ENCODE measurements at places on chromosomes 11 and 22.

GRCh38 chr11:128563942-128564641, 23.3 kb downstream of the ETS1 start:
- no peak for DNase-seq

DNA sequence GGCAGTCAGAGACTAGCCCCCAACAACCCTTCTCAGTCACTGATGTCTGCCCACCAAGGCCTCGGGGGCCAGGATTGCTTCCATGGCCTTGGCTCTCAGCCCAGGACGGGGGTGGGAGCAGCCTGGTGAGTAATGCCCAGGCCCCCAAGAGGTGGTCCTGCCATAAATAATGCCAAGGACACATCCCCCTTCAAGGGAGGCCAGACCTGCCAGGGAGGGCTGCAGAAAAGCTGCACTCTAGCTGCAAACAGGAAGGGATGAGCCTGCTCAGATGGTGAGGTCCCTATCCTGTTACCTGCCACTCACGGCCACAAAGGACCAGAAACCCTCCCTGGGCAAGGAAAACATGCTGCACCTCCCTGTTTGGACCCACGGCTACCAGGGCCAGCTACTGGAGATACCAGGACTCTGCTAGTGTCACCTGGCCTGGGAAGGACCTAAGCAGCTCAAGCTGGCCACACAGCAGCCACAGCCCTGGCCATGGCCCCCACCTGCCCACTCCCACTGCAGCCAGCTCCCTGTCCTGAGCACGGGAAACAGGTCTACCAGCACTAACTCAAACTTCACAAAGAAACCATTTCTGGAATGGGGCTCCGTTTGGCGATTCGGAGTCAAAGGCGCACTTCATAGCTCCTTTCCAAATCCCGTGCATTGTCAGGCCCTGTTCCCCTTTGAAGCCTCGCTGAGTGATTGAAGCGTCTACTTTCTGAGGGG, 12.1 kb downstream of the GNB1L start:
- no peak for DNase-seq

DNA sequence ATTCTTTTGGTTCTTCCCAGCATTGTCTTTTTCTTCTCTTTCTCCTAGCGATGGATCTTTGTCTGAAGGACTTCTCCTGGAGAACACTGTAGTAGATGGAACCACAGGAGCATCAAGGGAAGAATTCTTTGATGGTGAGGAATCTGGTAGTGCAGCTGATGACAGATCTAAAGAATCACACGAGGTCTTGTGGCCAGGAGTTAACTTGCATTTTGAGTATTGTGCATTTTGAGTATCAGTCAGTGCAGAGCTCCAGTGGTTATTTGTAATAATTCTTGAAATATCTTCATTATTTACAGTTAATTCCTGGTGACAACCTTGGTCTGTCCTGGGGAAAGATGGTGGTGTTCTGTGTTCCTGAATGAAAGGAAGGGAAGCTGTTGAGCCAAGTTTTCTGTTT, 14.5 kb upstream of the POGLUT3 start:
- DNase-seq, result no peak

DNA sequence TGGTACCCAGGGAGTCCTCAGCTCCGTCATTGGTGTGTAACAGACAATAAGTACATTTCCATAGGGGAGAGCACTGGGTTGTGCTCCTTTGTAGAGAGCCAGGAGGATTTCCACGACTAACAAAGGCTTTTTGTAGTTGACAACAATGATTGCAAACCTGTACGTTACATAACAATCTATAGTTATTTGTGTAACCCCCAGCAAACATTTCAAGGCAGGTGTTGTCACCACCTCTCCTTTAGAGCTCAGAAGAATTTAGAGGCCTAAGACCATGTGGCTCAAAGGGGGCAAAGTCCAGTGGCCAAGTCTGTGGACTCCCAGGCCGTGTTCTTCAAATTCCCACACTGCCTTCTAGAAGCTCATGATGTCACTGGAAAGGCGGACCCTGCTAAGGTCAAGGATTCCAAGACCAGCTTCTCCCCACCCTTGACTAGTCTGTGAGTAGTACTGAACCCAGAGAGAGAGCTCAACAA, 15.8 kb downstream of the RPL27A start:
- no peak for DNase-seq

DNA sequence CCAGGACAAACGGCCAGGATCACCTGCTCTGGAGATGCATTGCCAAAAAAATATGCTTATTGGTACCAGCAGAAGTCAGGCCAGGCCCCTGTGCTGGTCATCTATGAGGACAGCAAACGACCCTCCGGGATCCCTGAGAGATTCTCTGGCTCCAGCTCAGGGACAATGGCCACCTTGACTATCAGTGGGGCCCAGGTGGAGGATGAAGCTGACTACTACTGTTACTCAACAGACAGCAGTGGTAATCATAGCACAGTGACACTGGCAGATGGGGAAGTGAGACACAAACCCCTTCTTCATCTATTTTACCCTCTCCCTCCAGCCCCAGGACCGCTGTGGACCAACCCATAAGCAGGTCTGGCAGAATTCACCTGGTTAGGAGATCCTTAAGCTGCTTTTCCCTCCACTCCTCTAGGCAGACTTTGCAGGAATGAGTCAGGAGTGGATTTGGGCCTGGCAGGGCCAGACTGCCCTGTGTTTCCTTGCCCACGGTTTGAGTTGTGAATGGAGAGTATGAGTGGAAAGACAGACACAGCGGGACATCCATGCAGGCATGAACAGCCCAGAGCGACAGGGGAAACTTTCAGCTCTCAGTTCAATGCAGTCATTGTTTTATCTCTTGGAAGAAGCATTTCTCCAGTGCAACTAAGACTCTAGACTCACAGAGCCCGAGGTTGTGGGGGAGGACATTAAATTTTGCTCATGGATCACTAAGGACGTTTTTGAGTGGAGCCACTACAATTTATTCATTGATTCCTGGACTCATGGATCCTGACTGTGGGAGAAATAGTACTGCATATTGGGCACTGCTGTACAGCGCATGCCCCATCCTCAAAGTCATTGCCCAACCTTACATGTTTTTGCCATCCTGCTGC, 75.3 kb upstream of the IGLL5 start:
- no peak for DNase-seq

DNA sequence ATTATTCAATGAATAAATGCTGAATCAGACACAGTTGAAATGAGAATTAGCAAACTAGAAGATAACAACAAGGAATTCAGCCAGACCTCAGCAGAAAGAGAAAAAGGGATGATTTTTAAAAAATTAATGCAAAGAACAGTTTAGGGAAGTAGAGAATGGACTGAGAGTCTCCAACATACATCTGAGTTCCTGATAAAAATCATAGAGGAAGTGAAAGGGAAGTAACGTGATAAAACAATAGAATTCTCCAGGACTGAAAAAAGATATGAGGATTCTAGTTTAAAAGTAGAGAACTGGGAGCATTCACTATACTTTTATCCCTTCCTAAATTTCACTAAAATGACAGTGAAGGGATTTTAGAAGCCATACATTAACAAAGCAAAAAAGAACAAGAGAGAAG, 592.0 kb downstream of the SOX6 start:
- DNase-seq, result no peak

- DNase-seq, result no peak
These were observed 22.6 kb downstream of the ACO2 start for GRCh38 chr22:41491374-41492100.
